Testis (tissue), 5 donors: ENCODE measurements at places on chromosomes 3 and 15. TPM values are rescaled to one million over a fixed set of nuclear protein-coding genes. Genes with fewer than 3 reads are reported as not detected.

GPR149 gene
- total RNA-seq, result 0.31 TPM

ADGRG7 gene
- 0.16 TPM for total RNA-seq

ALDH1A3 gene
- 69.9 TPM for total RNA-seq

IL17RC gene
- total RNA-seq, result 21.0 TPM

- no peak overlapping the region for H3K4me3 ChIP-seq
- no peaks in the 10 kb centered on the region for H3K4me1 ChIP-seq
- H3K27me3 ChIP-seq, result no peaks in the 10 kb centered on the region
- no peak overlapping the region for H3K27ac ChIP-seq
- no peak for DNase-seq
Observed at GRCh38 chr3:127754411-127755304, 67.7 kb downstream of the MGLL start.

DNA sequence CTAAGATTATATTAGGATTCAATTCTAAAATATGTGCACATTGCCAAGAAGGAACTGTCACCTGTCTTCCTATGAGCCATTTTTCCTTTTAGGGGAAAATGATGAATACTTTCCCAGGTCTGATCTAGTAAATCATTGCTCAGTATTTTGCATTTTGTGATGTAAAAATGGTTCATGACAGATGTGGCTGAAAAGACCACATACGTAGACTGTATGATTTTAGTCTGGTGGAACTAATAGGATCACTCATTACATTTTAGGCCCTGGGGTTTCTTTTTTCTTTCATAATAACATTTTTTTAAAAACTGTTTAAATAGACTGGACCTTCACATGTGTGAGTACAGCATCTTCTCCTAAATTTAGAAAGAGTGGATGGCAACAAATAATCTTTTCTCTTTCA is 201.7 kb upstream of the MLF1 start:
- DNase-seq, result no peak
- no peak overlapping the region for H3K27ac ChIP-seq
- no peaks in the 10 kb centered on the region for H3K27me3 ChIP-seq
- H3K4me3 ChIP-seq, result no peak overlapping the region
- H3K36me3 ChIP-seq, result no peaks in the 10 kb centered on the region
- H3K4me1 ChIP-seq, result no peaks in the 10 kb centered on the region

DNA sequence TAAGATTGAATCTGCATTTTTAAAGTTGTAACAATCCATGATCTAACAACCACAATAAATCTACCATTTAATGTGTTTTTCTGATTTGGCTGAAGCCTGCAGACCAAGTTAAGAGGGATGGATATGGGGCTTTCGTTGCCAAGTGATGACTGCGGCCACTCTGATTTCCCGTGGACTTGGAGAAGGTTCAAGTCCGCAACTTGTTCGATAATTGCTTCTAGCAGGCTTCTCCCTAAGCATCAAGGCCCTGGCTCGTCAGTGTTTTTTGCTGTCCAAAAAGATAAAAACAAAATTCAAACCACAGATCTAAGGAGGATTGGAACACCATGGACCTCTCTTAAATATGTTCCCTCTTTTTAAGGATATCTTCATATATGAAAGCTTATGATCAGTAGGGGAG is 256.6 kb downstream of the CNTN3 start:
- H3K27me3 ChIP-seq, result no peaks in the 10 kb centered on the region
- H3K4me1 ChIP-seq, result no peaks in the 10 kb centered on the region
- no peaks in the 10 kb centered on the region for H3K36me3 ChIP-seq
- no peak overlapping the region for H3K27ac ChIP-seq
- DNase-seq, result no peak
- no peak overlapping the region for H3K4me3 ChIP-seq

DNA sequence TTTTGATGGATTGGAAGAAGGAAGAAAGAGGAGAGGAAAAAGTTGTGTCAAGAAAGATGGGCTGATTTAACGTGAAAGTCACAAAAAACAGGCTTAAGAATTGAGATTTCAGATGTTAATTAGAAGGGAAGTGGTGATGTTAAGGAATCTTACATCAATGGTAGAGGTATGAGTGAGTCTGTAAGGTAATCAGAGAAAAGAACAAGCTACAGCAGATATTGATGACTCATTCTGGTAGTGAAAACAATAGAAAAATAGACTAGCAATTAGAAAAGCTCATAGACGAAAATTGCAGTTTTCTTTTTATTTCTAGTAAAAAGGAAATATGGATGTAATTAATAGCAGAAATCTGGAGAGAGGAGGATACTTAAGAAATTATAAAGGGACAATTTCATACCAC is 559.6 kb downstream of the MCTP2 start:
- no peaks in the 10 kb centered on the region for H3K27me3 ChIP-seq
- no peaks in the 10 kb centered on the region for H3K36me3 ChIP-seq
- no peak overlapping the region for H3K4me3 ChIP-seq
- no peak for DNase-seq

DNA sequence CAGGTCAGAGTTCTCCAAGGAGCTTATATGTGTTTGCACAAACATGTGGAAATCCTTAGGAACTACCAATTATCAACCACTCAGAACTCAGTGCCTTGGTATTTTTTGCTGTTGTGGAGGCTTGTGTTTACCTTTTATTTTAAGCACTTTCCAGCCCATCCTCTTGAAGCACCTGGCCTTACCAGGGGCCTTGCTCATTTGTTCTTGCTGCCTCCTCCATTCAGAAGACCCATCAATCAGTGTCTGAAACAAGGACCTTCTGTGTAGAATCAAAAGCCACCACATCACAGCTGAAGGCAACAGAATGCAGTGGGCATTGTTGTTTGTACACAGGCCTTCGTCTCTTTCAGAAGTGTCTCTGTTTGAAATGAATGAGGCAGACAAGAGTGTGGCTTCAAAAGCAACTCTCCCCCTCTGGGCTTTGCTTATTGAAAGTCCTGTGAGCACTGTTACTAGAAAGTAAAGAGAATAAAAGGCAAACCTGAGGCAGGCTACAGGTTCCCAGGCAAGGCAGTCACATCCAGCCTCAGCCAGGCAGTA is 24.5 kb upstream of the LIPC start:
- no peaks in the 10 kb centered on the region for H3K27me3 ChIP-seq
- H3K4me3 ChIP-seq, result no peak overlapping the region
- H3K4me1 ChIP-seq, result no peaks in the 10 kb centered on the region
- DNase-seq, result no peak
- H3K36me3 ChIP-seq, result no peaks in the 10 kb centered on the region
